ENCODE measurements at places on chromosomes 16 and 17. TPM values are rescaled to one million over a fixed set of nuclear protein-coding genes. Genes with fewer than 3 reads are reported as not detected.

Gene TBC1D26
- total RNA-seq, result under 0.01 TPM

Gene NUPR1
- total RNA-seq, result 30.9 TPM

Gene GNPTG
- 47.0 TPM for total RNA-seq

Gene KREMEN2
- total RNA-seq, result not detected

Gene AOC2
- total RNA-seq, result 0.75 TPM

Gene CHMP6
- 13.0 TPM for total RNA-seq

Gene SDR42E2
- not detected for total RNA-seq

Gene CSH1
- not detected for total RNA-seq

Gene NOL3
- 10.4 TPM for total RNA-seq

Gene VTN
- 0.11 TPM for total RNA-seq

Gene GP1BA
- total RNA-seq, result not detected

Gene DNASE1L2
- total RNA-seq, result 0.87 TPM

All from uterine smooth muscle cell (primary cell).